ENCODE measurements at places on chromosomes 3 and 15. TPM values are rescaled to one million over a fixed set of nuclear protein-coding genes. Genes with fewer than 3 reads are reported as not detected.

DNA sequence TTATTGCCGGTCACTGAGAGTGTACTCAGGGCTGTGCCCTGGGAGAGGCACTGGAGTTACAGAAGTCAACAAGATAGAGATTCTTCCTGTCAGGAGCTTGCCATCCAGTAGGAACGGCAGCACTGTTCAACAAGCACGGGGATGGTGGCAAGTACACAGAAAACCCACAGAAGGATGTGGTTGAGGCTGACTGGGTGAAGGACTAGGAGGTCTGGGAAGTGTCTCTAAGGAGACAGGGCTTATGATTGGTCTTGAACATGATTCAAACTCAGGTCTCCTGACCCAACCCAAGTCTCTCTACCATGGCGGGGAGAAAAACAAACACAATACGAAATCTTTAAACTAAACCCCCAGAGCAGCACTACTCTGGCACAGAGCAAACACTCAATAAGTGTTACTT, 37.6 kb downstream of the ERICH6 start:
- H3K4me3 ChIP-seq, result no peak overlapping the region
- H3K27ac ChIP-seq, result no peak overlapping the region
- H3K27me3 ChIP-seq, result no peaks in the 10 kb centered on the region
- no peaks in the 10 kb centered on the region for H3K4me1 ChIP-seq
- no peaks in the 10 kb centered on the region for H3K36me3 ChIP-seq
- no peak for DNase-seq

The IQCF6 gene
- not detected for total RNA-seq

- H3K27me3 ChIP-seq, result no peaks in the 10 kb centered on the region
- no peak overlapping the region for H3K4me3 ChIP-seq
- peak overlapping the region; percentile 80 for H3K27ac ChIP-seq
These were observed 4.1 kb downstream of the FLNB start for GRCh38 chr3:58012302-58012701.

The ACKR4 gene
- not detected for total RNA-seq

DNA sequence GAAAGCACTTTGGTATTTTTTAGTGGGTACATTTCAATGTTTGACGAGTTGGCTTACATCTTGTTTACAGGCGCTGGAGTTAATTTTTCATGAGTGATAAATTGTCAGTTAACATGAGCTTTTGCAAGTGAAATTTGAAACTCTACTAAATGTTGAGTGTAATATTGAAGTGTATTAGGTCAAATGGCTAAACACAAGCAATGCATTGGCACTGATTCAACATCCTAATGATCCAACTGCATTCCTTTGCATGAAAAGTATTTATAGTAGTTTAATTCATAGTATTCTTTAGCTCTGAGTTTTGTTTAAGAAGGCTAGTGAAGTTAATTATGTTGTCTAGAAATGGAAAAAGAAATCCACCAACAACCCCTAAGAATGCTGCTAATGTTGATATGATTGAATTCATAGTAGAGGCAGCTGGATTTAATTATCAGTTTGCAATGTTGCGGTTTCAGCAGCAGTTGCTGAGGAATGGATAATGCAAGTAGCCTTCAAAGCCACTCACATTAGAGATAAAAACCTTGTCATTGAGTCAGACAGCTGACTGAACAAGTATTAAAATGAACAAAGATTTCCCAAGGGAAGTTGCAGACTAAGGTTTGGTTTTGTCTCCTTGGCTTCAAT, 245.6 kb upstream of the GOLIM4 start:
- H3K4me1 ChIP-seq, result no peaks in the 10 kb centered on the region
- H3K27me3 ChIP-seq, result peaks cover 62% of the 10 kb centered on the region
- no peak overlapping the region for H3K27ac ChIP-seq
- H3K36me3 ChIP-seq, result no peaks in the 10 kb centered on the region

GRCh38 chr3:129304962-129305222, 26.2 kb downstream of the HMCES start:
- no peaks in the 10 kb centered on the region for H3K4me1 ChIP-seq
- peaks cover 51% of the 10 kb centered on the region for H3K36me3 ChIP-seq
- DNase-seq, result no peak
- H3K27ac ChIP-seq, result no peak overlapping the region

GRCh38 chr3:129953621-129954020, 20.9 kb upstream of the TRH start:
- no peaks in the 10 kb centered on the region for H3K4me1 ChIP-seq
- DNase-seq, result no peak
- H3K27ac ChIP-seq, result no peak overlapping the region
- no peaks in the 10 kb centered on the region for H3K36me3 ChIP-seq
- peaks cover 33% of the 10 kb centered on the region for H3K27me3 ChIP-seq
- H3K4me3 ChIP-seq, result no peak overlapping the region

GRCh38 chr3:45575386-45575923, 19.1 kb upstream of the LIMD1 start:
- no peaks in the 10 kb centered on the region for H3K27me3 ChIP-seq
- H3K36me3 ChIP-seq, result no peaks in the 10 kb centered on the region
- no peak overlapping the region for H3K27ac ChIP-seq
- peaks cover 23% of the 10 kb centered on the region for H3K4me1 ChIP-seq
- DNase-seq, result peak; percentile 44

- H3K27ac ChIP-seq, result no peak overlapping the region
- no peaks in the 10 kb centered on the region for H3K36me3 ChIP-seq
- no peaks in the 10 kb centered on the region for H3K4me1 ChIP-seq
- no peaks in the 10 kb centered on the region for H3K27me3 ChIP-seq
- DNase-seq, result no peak
These were observed 45.5 kb downstream of the NEK11 start for GRCh38 chr3:131072099-131072559.

GRCh38 chr3:133872781-133873180, 22.9 kb downstream of the RAB6B start:
- no peaks in the 10 kb centered on the region for H3K36me3 ChIP-seq
- no peak for DNase-seq
- H3K27me3 ChIP-seq, result peaks cover 16% of the 10 kb centered on the region
- H3K4me1 ChIP-seq, result no peaks in the 10 kb centered on the region
- no peak overlapping the region for H3K27ac ChIP-seq

GRCh38 chr15:93929375-93930094, 301.8 kb upstream of the MCTP2 start:
- H3K36me3 ChIP-seq, result no peaks in the 10 kb centered on the region
- peak; percentile 91 for DNase-seq
- H3K4me1 ChIP-seq, result peaks cover 13% of the 10 kb centered on the region

DNA sequence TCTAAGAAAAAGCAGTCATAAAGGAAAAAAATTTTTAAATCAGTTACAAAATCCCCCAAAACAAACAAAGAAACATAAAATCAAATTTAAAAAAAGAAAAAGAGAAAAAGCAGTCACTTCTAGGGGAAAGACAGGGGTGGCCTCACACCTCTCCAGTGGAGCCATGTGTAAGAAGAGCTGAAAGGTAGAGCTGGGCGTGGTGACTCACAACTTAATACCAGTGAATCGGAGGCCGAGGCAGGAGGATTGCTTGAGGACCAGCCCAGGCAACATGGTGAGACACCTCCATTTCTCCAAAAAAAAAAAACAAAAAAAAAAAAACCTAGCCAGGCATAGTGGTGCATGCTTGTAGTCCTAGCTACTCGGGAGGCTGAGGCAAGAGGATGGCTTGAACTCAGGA, 14.7 kb downstream of the MESD start:
- H3K4me1 ChIP-seq, result peaks cover 6% of the 10 kb centered on the region
- peaks cover 32% of the 10 kb centered on the region for H3K36me3 ChIP-seq
- H3K4me3 ChIP-seq, result no peak overlapping the region
- no peak overlapping the region for H3K27ac ChIP-seq

Measured in MCF 10A (cell line).